ENCODE measurements at places on chromosomes 6 and 20. TPM values are rescaled to one million over a fixed set of nuclear protein-coding genes. Genes with fewer than 3 reads are reported as not detected.
A peak's percentile ranks its signal among the peaks of the same experiment; 100 is the strongest.

Gene CDSN
- total RNA-seq, result not detected

Gene CCM2L
- not detected for total RNA-seq

GRCh38 chr6:16146527-16146955 lies 17.7 kb downstream of the MYLIP start:
- no peak for DNase-seq

DNA sequence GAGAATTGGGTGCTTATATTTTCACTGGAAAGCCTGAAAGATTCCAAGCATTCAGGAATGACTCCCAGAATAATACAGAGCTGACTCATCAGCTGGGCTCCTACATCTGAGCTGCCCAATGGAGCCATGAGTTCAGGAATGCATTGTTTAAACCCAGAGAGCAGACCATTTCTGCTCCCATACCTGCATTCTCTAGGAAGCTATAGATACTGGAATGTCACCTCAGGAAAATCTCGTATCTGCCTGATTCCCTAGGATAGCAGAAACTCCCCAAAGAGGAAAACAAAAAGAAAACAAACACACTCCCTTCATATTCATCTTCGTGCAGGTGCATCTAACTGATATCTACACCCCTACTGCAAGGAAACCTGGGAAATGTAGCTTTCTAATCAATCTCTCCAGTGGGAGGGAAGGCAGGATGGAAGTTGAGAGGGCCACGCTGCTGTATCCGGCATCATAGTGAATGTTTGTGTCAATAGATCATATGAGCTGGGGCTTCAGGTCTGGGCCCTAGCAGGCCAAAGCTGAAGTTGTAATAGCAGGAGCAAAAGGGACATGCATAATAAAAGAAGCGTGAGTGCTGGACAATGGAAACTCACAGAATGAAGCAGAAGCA lies 8.2 kb upstream of the SLC2A12 start:
- no peak for DNase-seq

DNA sequence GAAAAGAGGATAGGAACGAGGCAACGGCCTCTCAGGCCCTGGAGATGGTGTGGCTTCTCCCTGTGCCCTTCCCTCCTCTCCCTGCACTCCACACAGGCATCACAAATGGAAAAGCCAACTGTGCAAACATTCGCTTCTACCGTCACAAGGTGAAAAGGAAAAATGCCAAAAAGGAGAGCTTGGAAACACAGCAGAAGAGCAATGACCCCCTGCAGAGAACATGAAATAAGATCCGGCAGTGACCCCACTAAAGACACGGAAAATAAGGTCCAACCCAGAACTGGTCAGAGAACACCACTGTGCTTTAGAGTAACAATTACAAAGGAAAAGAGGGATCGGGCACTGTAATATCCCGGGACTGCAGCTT lies 63.0 kb downstream of the SLC22A23 start:
- no peak for DNase-seq

- DNase-seq, result peak; percentile 30
Observed at GRCh38 chr6:11575408-11576033, 38.0 kb downstream of the TMEM170B start.

DNA sequence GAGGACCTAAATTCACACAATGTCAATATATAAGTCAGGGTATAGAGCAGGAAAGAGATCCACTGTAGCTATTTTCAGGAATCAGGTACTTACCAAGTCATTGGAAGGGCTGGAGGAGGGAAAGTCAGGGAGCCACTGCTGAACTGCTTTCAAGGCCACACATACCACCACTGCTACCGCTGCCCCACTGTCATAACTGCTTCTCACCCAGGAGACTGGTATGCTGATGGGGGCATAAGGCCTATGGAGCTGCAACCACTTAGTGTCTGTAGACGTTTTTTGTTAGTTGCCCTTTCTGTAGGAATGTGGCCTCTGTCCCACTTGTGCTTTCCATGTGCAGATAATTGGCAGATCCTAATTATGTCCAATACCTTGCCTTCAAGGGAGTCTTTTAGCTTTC lies 5.4 kb downstream of the SMAP1 start:
- DNase-seq, result no peak

- no peak for DNase-seq
Observed at GRCh38 chr20:22368235-22368634, 216.1 kb downstream of the FOXA2 start.

GRCh38 chr6:42923666-42924065 lies 5.6 kb upstream of the CNPY3 start:
- DNase-seq, result no peak

- no peak for DNase-seq
Observed at GRCh38 chr6:1137849-1138248, 174.0 kb upstream of the FOXQ1 start.

DNA sequence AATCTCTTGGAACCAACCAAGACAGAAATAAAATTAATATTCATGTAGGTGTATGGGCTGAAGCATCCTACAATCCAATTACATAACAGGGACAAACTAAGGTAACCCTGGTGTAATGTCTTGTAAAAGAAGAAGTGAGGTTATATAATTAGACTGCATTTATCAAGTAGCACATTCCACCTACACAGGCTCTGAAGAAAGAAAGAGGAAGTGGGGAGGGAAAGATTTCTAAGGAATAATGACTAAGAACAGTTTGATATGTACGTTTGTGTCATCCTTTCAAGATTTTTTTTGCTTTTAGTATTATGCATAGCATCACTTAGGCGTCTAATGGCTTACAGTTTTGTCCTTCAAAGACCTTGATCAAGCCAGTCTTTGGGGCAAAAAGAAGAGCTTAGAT lies 139.7 kb downstream of the PLCB1 start:
- no peak for DNase-seq

DNA sequence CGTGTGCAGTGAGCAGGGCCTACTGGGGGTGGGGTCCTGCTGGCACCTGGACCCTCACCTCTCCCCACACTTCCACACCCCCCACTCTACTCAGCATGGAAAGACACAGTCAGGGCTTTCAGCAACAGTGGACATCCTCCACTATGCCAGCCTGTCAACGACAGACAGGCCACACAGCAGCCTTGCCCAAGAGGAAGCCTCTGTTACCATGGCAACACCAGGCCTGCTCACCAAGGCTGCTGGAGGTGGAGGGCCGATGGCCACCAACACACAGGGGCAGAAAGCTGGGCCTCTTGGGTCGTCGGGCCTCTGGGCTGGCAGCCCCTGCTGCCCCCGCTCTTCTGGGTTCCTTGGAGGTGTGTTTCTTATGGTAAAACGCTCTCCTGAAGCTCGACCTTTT lies 13.6 kb downstream of the BNIP5 start:
- DNase-seq, result no peak

DNA sequence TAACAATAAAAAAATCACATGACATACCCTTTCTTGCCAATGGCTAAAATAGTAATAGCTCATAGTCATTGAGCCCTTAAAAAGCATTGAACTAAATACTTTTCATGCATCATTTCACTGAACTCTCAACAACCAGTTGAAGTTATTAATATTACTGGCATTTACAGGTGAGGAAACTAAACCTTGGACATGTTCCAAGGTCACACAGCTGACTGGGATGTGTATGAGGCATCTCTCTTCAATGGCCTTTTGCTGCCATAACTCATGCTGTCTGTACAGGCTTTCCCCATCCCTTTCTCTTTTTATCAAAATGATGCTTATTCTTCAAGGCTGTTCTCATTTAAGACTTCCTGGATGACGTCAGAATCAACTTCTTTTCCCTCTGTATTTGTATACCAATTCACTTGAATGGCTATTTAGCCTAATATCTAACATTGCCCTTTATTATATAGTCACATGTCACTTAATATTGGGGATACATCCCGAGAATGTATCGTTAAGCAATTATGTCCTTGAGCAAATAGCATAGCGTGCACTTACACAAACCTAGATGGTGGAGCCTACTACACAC lies 476.4 kb downstream of the KIF16B start:
- no peak for DNase-seq

DNA sequence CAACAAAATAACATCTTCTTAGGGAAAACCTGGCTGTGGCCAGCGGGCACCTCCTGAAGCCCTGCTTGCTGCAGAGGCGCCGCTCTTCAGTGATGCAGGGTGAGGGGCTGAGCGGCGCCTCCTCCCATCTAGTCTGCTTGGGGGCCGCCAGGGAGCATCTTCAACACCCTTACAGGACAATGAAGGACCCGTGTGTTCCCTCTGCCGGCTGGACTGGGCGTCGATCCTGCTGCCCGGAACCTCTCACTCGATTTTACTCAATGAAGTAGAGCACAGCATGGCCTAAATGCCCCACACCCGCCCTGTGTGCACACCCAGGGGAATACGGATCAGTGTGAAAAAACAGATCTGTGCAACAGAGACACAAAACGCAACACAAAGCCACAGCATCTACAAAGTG lies 28.5 kb upstream of the MPC1 start:
- DNase-seq, result no peak

- no peak for DNase-seq
Observed at GRCh38 chr6:12973386-12973785, 256.8 kb downstream of the PHACTR1 start.

Data from T-helper 17 cell (primary cell).